ENCODE measurements at places on chromosomes 16 and 17. TPM values are rescaled to one million over a fixed set of nuclear protein-coding genes. Genes with fewer than 3 reads are reported as not detected.
A peak's percentile ranks its signal among the peaks of the same experiment; 100 is the strongest.

The LLGL1 gene
- 22.9 TPM for total RNA-seq

The RUSF1 gene
- total RNA-seq = 37.9 TPM

The HIC1 gene
- total RNA-seq = 39.8 TPM

- H3K27me3 ChIP-seq = peaks cover 13% of the 10 kb centered on the region
- H3K27ac ChIP-seq = no peak overlapping the region
- H3K36me3 ChIP-seq = no peaks in the 10 kb centered on the region
- DNase-seq = no peak
- no peaks in the 10 kb centered on the region for H3K4me1 ChIP-seq
Observed at GRCh38 chr16:1884155-1884760, 12.3 kb upstream of the MEIOB start.

The SAMD14 gene
- total RNA-seq = 1.3 TPM

DNA sequence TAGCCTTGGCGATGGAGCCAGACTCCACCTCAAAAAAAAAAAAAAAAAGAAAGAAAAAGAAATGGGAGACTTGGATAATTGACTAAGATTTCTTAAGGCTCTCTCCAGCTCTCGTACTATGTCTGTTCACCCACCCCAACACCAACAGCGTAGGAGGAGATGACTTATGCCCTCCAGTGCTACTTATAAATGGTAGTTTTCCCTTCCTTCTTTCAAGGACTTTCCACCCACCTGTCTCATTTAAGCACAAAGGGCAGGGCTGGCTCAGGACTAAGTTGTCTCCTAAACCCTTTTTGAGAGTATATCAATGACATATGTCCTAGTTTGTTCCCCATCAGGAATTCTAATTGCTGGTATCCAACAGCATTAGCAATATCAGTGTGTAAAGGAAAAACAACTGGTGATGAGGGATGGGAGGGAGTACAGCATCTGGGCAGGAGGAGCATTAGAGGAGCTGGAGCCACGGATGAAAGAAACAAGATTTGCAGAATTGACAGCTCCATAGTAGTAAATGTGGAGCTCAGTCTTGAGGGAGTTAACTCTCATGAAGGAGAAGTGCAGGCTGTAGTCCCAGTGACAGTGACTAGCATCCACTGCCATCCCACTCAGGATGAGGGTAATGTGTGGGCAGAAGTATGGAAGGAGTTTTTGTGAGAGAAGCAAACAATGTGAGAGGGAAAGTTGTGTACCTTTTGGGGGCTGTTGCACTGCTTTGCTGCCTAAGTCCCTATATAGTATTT lies 17.2 kb downstream of the UBE2Z start:
- no peak overlapping the region for H3K27ac ChIP-seq
- DNase-seq = no peak
- H3K27me3 ChIP-seq = no peaks in the 10 kb centered on the region
- peaks cover 71% of the 10 kb centered on the region for H3K36me3 ChIP-seq

DNA sequence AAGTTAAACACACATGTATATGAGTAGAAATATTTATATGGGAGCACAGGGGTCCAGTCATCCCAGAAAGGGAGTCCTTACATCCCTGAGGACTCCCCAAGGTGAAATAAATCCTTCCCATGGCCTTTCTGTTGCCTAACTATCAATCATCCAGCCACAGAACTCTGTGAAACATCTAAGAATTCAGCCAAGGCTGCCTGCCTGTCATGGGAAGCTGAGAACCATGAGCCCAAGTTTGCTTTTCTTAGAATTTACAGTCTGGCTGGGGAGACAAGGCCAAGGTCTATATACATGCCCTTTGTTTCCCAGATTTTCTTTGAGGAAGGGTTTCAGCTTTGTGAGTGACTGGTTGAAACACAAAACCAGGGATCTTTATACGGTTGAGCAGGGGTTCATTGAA lies 15.8 kb downstream of the MYL4 start:
- no peaks in the 10 kb centered on the region for H3K36me3 ChIP-seq
- no peak overlapping the region for H3K4me3 ChIP-seq
- H3K27ac ChIP-seq = no peak overlapping the region
- peaks cover 25% of the 10 kb centered on the region for H3K4me1 ChIP-seq
- H3K27me3 ChIP-seq = no peaks in the 10 kb centered on the region

The CRHR1 gene
- total RNA-seq = not detected

- H3K36me3 ChIP-seq = no peaks in the 10 kb centered on the region
- H3K27ac ChIP-seq = no peak overlapping the region
- H3K27me3 ChIP-seq = peaks cover 2% of the 10 kb centered on the region
Observed at GRCh38 chr16:84833144-84833500, 13.3 kb downstream of the CRISPLD2 start.

DNA sequence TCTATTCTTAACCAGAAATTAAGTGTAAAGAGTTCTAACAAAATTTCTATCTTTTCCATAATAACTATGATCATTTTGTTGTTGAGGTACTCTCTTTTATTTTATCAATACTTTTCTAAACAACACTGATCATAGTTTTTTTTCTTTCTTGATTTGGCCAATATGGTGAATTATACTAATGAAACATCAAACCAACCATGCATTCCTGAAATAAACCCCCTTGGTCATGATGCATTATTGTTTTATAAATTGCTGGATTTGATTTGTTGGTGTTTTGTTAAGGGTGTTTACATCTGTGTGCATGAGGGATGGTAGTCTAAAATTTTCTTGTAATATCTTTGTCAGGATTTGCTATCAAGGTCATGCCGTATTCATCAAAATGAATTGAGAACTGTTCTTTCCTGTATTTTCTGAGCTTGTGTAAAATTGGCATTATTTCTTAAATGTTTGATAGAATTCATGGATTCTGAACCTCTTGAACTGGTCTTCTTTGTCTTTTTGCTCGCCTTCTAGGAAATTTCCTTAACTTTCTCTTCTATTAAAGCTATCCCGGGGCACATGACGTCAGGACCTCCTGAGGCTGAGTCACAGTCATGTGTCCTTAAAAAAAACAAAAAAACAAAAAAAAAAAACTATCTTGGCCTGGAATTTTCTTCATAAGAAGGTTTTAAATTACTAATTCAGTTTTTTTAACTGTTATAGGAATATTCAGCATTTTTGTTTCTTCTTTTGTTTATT lies 3.9 kb upstream of the TRIM25 start:
- no peak overlapping the region for H3K27ac ChIP-seq
- H3K4me1 ChIP-seq = peaks cover 42% of the 10 kb centered on the region
- H3K36me3 ChIP-seq = peaks cover 32% of the 10 kb centered on the region
- no peak overlapping the region for H3K4me3 ChIP-seq
- no peak for DNase-seq

GRCh38 chr16:80375973-80376372 lies 164.8 kb upstream of the DYNLRB2 start:
- no peaks in the 10 kb centered on the region for H3K36me3 ChIP-seq
- no peak overlapping the region for H3K27ac ChIP-seq
- no peaks in the 10 kb centered on the region for H3K4me1 ChIP-seq

GRCh38 chr17:58334661-58335060 lies 6.1 kb upstream of the TSPOAP1 start:
- DNase-seq = no peak
- peak overlapping the region; percentile 98 for H3K4me3 ChIP-seq
- H3K36me3 ChIP-seq = peaks cover 55% of the 10 kb centered on the region
- peak overlapping the region; percentile 100 for H3K27ac ChIP-seq

DNA sequence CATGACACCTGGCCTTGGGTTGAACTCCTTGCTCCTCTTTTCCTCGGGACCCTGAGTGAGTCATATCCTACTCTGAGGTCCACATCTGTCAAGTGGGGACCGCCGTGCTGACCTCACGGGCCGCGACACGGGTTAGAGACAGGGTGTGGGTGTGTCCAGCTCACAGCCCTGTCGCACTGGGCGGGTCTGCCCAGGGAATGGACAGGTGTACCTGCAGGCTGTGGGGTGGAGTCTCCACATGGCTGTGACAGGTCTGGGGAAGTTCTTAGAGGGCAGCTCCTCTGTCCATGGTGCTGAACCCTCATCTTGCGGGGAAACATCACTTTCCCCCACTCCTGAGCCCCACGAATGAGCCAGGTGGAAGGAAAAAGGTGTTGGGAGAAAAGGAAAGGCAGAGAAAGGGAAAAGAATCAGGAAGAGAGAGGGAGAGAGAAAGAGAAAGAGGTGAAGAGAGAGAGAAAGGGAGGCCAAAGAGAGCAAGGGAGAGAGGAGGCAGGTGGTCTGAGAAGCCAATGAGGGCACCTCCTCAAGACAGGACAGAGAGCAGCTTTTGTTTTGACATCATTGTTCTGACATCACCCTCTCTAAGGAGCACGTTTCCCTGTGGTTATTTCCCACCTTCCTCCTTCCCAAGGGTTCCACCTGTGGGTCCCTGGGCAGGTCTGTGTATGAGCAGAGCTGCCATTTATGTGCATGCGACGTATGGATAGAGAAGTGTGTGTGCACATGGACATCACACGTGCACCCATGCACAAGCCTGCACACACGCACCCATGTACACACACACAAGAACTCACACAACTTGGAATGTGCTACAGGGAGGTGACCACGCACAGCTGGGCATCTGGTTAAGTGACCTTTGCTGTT lies 32.6 kb upstream of the CBFA2T3 start:
- H3K27me3 ChIP-seq = peaks cover 10% of the 10 kb centered on the region
- no peaks in the 10 kb centered on the region for H3K4me1 ChIP-seq
- no peak overlapping the region for H3K4me3 ChIP-seq
- peak; percentile 32 for DNase-seq

GRCh38 chr17:69947027-69947759 lies 127.8 kb upstream of the KCNJ16 start:
- no peaks in the 10 kb centered on the region for H3K27me3 ChIP-seq
- no peak overlapping the region for H3K27ac ChIP-seq
- DNase-seq = no peak
- no peak overlapping the region for H3K4me3 ChIP-seq

DNA sequence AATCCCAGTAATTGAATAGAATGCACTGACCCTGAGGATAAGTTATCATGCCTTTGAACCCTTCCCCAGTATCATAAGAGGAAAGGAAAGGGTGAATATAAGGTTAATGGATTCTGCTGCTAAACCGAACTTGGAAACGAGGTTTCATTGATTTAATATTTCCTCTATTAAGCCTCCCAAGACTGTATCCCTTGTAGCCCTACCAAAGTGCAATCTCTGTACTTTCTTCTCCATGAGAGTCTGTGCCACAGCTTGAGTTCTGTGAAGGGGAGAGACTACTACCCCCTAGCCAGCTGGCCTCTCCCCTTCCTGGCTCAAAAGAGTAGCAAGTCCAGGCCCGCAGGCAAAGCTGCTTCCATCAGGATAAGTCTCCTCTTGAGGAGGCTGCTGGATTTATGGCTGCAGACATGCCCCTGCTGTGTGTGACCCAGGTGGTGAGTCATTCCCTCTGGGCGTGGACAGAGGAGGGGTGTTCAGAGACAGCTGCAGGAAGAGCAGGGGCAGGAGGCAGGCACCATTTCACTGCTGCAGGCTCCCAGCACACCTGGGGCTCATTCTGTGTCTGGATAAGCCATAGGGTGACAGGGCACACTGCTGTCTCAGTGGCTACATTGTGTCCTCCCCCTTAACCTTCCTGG lies 58.4 kb downstream of the TOM1L2 start:
- no peak overlapping the region for H3K27ac ChIP-seq
- no peaks in the 10 kb centered on the region for H3K27me3 ChIP-seq
- H3K4me1 ChIP-seq = peaks cover 11% of the 10 kb centered on the region
- H3K4me3 ChIP-seq = no peak overlapping the region

The SLC6A4 gene
- total RNA-seq = 0.13 TPM

GRCh38 chr16:2278272-2278608 lies 10.3 kb upstream of the RNPS1 start:
- H3K36me3 ChIP-seq = no peaks in the 10 kb centered on the region
- H3K27me3 ChIP-seq = no peaks in the 10 kb centered on the region
- H3K27ac ChIP-seq = no peak overlapping the region
- H3K4me1 ChIP-seq = no peaks in the 10 kb centered on the region
- no peak overlapping the region for H3K4me3 ChIP-seq

The IQCK gene
- total RNA-seq = 0.73 TPM

DNA sequence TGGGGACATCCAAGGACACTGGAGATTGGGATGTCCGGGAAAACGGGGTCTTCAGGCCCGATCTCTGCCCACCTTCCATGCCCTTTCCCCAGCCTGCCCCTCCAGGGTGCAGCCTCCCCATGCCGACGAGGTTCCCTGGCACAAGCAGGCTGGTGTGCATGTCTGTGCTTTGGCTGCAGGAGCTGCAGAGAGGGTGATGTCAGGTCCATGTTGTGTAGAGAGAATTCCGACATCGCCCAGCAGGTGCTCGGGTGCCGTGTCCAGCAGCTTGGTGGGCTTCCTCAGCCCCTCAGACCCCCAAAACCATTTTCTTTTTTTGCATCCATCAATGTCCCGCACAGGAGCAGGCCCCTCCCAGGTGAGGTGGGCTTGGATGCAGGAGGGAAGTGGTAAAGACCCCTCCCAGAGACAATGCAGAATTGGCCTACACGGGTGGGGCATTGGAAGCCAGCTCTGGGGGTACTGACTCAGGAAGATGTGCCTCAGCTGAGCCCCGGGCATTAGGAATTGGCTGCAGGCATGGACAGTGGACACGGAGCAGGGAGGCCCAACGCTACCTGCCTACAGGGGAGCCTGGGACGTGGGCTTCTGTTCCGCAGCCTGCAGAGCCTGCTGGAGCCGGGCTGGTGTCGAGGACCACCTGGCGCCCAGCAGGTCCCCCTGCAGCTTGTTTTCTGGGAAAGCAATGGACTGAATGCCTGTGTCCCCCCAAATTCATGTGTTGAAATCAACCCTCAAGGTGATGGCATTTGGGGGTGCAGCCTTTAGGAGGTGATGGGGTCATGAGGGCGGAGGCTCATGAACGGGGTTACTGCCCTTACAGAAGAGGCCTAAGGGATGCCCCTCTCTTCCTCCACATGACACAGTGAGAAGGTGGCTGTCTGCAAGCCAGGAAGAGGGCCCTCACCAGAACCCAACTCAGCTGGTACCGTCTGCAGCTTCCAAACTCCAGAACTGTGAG lies 97.5 kb downstream of the METRNL start:
- H3K27me3 ChIP-seq = peaks cover 3% of the 10 kb centered on the region
- no peaks in the 10 kb centered on the region for H3K4me1 ChIP-seq
- no peaks in the 10 kb centered on the region for H3K36me3 ChIP-seq
- DNase-seq = peak; percentile 8

GRCh38 chr17:39971076-39971603 lies 8.3 kb downstream of the GSDMA start:
- H3K36me3 ChIP-seq = no peaks in the 10 kb centered on the region
- peaks cover 15% of the 10 kb centered on the region for H3K4me1 ChIP-seq
- no peak for DNase-seq
- H3K27ac ChIP-seq = no peak overlapping the region
- peaks cover 50% of the 10 kb centered on the region for H3K27me3 ChIP-seq
- no peak overlapping the region for H3K4me3 ChIP-seq

The ZNF785 gene
- total RNA-seq = 12.9 TPM

GRCh38 chr17:36529121-36529520 lies 5.5 kb downstream of the MYO19 start:
- peaks cover 53% of the 10 kb centered on the region for H3K4me1 ChIP-seq
- DNase-seq = peak; percentile 8
- H3K36me3 ChIP-seq = peaks cover 65% of the 10 kb centered on the region
- no peak overlapping the region for H3K27ac ChIP-seq
- no peak overlapping the region for H3K4me3 ChIP-seq

GRCh38 chr17:77851921-77852320 lies 106.6 kb upstream of the TNRC6C start:
- H3K27me3 ChIP-seq = no peaks in the 10 kb centered on the region
- no peaks in the 10 kb centered on the region for H3K36me3 ChIP-seq
- H3K4me3 ChIP-seq = no peak overlapping the region

- H3K27me3 ChIP-seq = no peaks in the 10 kb centered on the region
- H3K36me3 ChIP-seq = peaks cover 13% of the 10 kb centered on the region
- no peaks in the 10 kb centered on the region for H3K4me1 ChIP-seq
- no peak overlapping the region for H3K4me3 ChIP-seq
- no peak for DNase-seq
Observed at GRCh38 chr16:53291757-53292392, 142.4 kb upstream of the RBL2 start.

The SLC5A11 gene
- not detected for total RNA-seq

The RDM1 gene
- 16.9 TPM for total RNA-seq

The TPSB2 gene
- total RNA-seq = not detected

Data from activated CD4-positive, alpha-beta memory T cell treated with anti-CD3 and anti-CD28 coated beads, Interleukin-2, amount 10 ng/mL, durations not matched to agents 7 days and 5 days (primary cell).